ENCODE measurements at places on chromosomes 4 and X. TPM values are rescaled to one million over a fixed set of nuclear protein-coding genes. Genes with fewer than 3 reads are reported as not detected.

DTHD1 gene
- total RNA-seq = not detected

GPM6B gene
- total RNA-seq = not detected

FAM184B gene
- not detected for total RNA-seq

ARHGAP24 gene
- total RNA-seq = 4.9 TPM

TCP11X2 gene
- total RNA-seq = not detected

Data from A549 treated with DMSO at 1 μM for 4 hours (cell line).